A172 (cell line): ENCODE measurements at places on chromosomes 1 and 21. TPM values are rescaled to one million over a fixed set of nuclear protein-coding genes. Genes with fewer than 3 reads are reported as not detected.

- peak; percentile 35 for DNase-seq
These were observed 104.3 kb downstream of the PAPPA2 start for GRCh38 chr1:176567190-176567794.

Gene SPRR2F
- total RNA-seq = not detected in 2 replicates

DNA sequence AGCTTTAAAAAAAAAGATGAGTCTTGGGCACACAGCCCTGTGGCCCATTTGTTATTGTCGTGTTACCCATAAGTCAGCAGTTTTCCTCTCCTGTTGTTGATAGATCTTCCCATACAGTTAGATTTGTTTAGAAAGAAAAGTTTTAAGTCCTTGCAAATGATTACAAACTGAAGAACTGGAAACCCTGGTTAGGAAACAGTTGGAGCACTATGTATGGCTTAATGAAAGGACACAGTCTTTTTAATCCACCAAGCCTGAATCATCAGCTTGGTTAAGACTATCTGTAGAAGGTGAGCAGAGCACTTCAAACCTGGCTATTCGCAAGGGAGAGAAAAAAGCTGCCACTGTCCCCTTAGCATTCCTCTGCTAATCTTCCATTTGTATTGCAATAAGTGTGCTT, 241.0 kb downstream of the DISC1 start:
- DNase-seq = peak; percentile 10

DNA sequence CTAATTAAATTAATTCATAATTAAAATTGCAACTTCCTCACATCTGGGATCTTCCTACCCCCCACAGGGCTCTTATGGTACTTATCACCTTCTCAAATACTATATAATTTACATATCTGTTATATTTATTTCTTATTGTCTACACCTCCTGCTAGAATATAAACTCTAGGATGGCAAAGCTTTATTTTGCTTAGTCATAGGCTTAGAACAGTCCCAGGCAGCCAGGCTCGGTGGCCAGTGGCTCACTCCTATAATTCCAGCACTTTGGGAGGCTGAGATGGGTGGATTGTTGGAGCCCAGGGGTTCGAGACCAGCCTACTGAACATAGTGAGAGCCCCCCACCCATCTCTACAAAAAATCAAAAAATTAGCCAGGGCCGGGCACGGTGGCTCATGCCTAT, 10.0 kb upstream of the VPS13D start:
- DNase-seq = no peak

Gene HEATR1
- total RNA-seq = 38.7 and 40.8 TPM in 2 replicates

GRCh38 chr1:12544357-12544756, 73.7 kb downstream of the DHRS3 start:
- no peak for DNase-seq

GRCh38 chr1:185565302-185565701, 168.9 kb upstream of the HMCN1 start:
- DNase-seq = peak; percentile 83

Gene MPL
- not detected in 2 replicates for total RNA-seq

- no peak for DNase-seq
These were observed 124.7 kb downstream of the CASZ1 start for GRCh38 chr1:10671622-10672342.

DNA sequence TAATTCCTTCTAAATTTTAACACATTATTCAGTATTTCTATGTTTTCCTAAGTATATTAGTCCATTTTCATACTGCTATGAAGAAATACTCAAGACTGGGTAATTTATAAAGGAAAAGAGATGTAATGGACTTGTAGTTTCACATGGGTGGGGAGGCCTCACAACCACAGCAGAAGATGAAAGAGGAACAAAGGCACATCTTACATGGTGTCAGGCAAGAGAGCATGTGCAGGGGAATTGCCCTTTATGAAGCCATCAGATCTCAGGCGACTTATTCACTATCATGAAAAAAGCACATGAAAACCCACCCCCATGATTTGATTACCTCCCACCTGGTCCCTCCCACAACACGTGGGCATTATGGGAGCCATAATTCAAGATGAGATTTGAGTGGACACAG, 15.6 kb downstream of the GBP5 start:
- DNase-seq = no peak

DNA sequence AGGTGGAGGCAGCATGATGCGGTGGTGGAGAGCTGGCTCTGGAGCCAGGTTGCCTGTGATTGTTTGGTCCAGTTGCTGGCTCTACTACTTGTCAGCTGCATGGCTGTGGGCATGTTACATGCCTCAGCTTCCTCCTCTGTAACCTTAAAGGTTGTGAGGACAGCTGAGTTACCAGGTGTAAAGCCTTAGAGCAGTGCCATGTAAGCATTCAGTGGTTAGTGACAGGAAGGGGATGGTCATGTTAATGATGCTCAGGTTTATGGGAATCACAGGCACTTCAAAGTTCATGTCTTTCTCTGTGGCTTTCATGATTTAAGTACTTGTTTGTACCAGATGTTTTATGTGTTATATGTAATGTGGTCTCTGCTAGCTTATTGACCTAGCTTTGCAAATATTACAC, 32.6 kb downstream of the PTGFRN start:
- DNase-seq = no peak

DNA sequence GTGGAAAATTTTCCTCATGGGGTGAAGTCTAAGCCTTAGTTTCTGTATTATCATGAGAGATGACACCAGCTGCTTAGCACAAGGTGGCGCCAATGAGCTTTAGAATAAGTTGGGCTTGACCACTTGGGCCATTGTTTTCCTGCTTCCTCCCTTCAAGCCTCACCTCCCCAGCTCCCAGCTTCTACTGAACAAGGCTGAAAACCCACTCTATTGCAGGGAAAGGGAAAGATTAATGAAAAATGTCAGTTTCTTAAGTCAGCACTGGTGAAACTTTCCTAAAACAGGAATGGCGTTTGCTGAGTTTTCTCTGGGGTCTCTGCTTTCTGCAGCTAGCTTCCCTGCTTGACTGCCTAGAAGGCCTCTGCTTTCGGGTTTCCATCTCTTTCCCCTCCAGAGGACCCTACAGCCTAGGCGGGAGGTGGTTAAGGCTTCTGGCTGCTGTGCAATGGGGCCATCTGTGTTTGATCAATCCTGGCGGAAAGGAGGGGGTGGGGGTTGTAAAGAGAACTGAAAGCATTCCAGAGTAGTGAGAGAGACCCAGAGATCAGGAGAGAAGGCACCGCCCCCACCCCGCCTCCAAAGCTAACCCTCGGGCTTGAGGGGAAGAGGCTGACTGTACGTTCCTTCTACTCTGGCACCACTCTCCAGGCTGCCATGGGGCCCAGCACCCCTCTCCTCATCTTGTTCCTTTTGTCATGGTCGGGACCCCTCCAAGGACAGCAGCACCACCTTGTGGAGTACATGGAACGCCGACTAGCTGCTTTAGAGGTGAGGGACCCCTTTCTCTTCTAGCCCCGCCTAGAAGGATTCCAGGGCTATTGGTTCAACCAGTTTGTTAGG, at the start of gene OLFML3:
OLFML3 (plus strand) TSS at position 612 of the 840 bp plus-strand sequence; CDS start at position 655, 43 bp downstream.
- peak; percentile 84 for DNase-seq

Gene AIRE
- not detected in 2 replicates for total RNA-seq
